ENCODE measurements at places on chromosomes 3 and 15.

DNA sequence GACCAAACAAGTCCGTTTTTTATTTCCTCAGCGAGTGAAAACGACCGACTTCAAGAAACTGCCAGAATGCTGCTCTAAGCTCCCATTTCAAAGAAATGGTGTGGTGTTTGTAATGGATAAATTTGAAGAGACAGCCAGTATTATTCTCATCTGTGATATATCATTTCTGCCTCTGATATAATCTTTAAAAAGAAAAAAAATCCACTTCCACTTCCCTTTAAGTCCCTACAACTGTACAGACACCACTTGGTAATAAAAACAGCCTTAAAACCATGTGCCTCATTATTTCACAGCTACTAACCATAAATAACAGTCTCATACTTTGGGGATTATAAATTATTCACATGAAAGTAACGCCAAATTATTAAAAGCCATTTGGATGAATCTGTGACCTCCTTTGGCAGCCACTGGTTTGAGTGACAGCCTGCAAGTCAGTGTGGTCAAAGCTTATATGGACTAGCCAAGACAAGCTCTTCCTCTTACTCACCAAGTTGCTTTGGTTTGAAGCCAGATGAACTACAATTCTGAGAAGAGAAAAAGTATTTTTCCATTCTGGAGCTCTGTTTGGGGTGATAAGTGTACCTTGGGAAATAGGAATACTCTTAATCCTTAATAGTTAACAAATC lies 168.0 kb downstream of the SHOX2 start:
- no peak for DNase-seq

- DNase-seq = no peak
These were observed 73.5 kb downstream of the TRAK1 start for GRCh38 chr3:42164656-42165055.

GRCh38 chr3:108441071-108441507 lies 69.3 kb downstream of the MYH15 start:
- DNase-seq = no peak

DNA sequence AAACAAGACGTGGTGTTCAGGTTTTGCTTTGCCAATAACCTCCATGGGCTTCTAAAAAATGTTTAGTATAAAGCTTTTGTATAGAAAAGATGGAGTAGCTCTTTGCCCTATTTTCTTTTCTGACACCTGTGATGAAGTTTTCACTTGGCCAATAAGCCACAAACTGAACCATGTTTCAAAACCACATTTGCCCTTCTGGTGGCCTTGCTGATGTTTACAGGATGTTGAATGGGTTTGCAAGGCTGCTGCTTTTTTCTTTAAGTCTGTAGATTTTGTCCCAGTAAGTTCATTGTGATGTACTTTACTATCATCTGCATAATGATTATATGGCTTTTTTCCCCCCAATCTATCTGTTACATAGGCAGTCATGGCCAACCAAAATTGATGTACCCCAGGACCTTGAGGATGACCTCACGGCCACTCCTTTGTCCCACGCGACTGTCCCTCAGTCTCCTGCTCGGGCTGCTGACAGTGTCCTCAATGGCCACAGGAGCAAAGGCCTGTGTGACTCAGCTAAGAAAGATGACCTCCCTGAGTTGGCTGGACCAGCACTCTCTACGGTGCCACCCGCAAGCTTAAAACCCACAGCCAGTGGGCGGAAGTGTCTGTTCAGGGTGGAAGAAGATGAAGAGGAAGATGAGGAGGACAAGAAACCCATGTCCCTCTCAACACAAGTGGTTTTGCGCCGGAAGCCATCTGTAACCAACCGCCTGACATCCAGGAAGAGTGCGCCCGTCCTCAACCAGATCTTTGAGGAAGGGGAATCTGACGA lies 60.8 kb downstream of the SNRK start:
- DNase-seq = no peak

GRCh38 chr3:181253796-181254195 lies 264.3 kb upstream of the DNAJC19 start:
- DNase-seq = no peak

DNA sequence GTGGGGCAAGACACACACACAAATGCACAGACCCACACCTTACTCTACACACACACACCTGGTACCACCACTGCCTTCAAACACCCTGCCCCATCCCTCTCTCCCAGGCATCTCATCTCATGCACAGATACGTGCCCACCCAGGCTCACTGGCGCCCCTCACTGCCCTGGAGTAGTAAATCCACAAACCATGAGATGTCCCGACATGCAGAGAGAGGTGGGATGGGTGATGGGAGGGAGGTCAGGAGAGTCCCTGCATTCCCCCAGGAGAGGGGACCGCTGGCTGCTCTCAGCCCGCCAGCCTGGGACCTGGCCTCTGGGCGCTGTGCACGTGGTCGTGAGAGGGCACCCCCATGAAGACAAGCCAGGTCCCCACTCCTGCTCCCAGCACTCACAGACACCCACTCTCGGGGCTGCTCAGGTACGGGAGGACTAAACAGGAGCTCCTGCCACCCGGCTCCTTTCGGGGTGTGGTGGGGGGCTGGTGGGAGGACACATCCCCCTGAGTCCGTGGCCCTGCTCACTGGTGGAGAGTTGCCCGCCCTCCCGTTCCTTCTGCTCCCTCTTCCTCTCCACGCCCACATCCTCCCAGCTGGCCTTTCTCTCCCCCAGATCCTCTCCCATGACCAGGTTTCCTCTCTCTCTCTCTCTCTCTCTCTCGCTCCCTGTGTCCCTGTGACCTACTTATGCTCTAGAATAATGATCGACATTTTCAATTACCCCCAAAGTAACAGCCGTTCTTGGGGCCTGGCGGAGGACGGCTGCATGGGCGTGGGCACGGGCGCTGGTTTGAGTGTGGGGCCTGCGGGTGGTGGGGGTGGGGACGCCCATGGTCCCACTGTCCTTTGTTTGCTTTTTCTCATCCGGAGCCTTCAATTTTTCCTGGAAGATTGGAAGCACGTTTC lies 18.9 kb upstream of the CSPG4 start:
- no peak for DNase-seq

DNA sequence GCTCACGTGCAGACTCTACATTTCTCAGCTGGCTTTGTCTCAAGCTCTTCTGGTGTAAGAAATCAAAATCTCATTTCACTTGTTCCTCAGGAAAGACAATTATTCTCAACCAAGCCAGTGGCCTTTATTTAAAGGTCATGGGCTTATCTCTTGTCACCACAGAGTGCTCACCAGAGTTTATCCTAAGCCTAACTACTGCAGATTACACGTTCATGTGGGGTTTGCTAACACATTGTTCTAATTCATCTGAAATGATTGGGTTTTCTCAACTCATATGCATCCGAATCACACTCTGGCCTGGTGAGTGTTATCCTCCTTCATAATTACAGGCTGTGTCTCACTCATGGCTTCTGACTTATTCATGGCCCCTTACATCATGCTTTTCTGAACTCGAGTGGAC lies 83.3 kb upstream of the TSC22D2 start:
- no peak for DNase-seq

GRCh38 chr15:39784125-39784524 lies 1.5 kb upstream of the FSIP1 start:
- no peak for DNase-seq

- no peak for DNase-seq
These were observed 105.6 kb upstream of the MELTF start for GRCh38 chr3:197135212-197135611.
